ENCODE measurements at places on chromosomes 11 and 22.
A peak's percentile ranks its signal among the peaks of the same experiment; 100 is the strongest.

DNA sequence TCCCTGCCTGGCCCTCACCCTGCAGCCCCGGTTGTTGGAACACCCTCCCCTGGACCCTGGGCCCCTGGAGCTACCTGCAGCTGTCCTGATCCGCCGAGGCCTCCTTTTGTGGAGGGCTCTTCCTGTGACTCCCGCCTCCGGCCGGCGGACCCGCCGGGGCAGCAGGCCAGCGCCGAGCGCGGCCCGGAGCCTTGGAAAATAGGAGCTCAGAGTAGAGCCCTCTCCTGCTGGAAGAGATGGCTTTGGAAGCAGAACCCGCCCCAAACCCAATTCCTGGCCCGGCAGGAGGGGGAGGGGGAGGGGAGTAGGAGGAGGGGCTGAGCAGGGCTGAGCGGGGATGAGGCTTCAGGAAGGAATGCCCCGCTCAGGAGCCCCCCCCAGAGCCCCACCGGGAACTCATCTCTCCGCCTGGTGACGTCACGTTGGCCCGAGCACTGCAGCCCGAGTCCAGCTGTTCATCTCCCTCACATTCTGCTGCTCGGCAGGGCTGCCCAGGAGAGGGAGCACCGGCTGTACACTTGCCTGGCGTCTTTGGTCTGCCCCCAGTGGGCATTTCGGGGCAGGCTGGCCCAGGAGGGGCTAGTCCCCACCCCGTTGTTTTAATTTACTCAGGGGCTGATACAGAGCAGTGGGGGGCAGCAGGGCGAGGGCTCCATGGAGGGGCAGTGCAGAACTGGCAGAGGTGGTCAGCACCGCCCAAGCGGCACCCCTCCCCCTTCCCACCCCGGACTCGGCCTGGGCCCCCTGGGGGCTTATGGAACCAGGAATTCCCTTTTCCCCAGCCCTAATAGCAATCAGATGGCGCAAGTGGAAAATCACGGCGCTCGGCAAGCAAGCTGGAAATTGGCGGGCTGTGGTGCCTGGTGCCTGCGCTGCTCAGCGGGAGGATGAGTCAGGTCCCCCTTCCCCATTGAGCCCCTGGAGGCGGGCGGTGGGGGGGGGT, at the start of gene MRGPRF:
MRGPRF (minus strand) TSS at position 238 of the 943 bp plus-strand sequence. CDS start 3,345 bp downstream, outside the sequence.
- peak; percentile 89 for DNase-seq

DNA sequence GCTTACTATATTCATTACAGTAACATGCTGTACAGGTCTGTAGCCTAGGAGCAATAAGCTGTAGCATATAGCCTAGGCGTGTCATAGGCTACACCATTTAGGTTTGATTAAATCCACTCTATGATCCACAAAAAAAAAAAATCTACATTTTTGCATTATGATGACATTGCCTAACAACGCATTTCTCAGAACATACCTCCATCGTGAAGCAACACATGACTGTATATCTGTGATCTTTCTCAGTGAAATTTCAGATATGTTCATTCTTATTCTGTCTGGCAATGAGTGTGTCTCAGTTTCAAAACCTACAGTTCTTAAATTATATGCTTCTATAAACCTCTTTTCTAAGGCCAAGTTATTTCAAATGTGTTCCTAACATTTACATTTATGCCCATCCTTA, 140.3 kb downstream of the CADM1 start:
- no peak for DNase-seq

- peak; percentile 13 for DNase-seq
Observed at GRCh38 chr11:129320494-129320893, 55.2 kb upstream of the BARX2 start.

DNA sequence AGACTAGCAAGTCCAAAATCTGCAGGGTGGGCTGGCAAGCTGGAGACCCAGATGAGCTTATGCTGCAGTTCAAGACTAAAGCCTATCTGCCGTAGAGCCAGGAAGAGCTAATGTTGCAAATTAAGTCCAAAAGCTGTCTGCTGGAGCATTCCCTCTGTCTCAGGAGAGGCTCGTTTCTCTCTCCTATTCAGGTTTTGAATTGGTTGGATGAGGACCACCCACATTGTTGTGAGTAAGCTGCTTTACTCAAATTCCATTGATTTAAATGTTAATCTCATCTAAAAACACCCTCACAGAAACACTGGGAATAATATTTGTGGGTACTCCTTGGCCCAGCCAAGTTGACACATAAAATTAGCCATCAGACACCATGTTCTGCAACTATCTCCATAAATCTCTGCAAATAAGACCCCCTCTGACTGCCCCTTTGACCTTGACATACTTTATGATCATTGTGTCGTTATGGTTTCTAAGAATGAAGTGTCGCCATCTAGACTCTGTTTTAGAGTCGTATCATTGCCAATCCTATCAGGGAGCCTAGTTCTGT, 16.8 kb upstream of the CUL5 start:
- DNase-seq, result no peak

DNA sequence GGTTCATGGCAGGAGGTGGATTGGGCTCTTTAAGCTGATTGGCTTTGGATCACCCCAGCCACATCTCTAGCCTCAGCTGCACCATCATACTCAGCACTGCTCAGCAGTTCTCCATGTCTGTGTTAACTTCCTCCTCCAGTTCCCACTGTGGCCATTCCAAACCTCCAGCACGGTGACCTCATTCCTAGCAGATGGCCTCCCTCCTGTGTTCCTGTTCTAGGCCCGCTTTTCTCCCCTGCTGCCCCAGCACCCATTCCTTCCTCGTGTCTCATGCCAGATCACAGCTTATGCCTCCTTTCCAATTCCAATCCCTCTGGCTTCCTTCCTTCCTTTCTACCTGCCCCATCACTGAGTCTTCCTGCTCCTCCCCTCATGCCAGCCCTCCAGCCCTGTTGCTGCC, 96.1 kb downstream of the MICAL2 start:
- DNase-seq, result peak; percentile 73

DNA sequence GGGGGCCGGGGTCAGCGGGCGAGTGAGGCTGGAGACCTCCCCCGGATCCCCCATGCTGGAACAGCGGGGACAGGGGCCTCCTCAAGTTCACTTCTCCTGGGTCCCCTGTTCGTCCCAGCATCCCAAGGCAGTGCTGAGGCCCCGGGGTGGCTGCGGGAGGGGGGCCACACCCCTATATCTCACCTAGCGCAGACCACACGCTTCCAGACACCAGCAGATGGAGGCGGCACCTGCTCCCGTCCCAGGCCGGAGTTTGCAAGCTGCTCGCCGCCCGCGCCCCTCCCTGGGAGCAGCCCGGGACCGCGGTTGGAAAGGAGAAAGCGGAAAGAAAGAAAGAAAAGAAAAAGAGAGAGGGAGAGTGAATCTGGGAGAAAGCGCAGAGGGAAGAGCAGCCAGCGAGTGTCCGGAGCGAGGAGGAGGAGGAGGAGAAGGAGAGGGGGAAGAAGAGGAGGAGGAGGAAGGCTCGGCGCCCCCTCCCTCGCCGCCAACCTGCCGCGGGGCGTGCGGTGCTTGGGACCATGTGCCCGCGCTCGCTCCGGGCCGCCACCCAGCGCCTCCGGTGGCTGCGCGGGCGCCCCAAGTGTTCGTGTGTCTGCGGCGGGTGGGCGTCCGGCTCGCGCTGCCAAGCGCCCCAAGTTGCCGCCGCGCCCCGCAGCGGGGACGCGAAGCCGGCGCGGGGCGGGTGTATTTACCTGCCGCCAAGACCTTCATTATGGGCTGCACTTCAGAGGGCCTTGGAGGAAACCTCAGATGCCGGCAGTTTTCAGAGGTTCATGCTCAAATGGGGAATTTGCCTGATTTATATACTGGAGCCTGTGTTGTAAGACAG, at the start of gene LIF:
LIF (minus strand) TSS at position 775 of the 829 bp plus-strand sequence; CDS start at position 711, 64 bp downstream.
- DNase-seq, result peak; percentile 56

DNA sequence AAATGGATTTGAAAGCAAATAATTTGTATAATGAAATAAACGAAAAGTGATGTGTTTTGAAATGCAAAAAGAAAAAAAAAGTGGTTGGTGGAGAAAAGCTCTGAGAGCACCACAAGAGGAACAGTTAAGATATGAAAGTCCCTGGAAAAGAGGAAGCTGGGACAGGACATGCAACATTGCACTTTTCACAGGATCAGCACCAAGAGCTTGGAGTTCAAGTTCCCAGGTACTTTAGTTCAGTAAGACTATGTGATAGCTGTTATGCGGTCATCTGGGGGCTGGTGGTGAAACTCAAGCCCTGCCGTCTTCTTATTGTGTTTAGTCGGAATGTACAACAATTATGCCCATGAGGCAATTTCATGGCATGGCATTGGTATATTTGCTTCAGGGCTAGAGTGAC, 17.1 kb upstream of the MS4A4A start:
- no peak for DNase-seq

DNA sequence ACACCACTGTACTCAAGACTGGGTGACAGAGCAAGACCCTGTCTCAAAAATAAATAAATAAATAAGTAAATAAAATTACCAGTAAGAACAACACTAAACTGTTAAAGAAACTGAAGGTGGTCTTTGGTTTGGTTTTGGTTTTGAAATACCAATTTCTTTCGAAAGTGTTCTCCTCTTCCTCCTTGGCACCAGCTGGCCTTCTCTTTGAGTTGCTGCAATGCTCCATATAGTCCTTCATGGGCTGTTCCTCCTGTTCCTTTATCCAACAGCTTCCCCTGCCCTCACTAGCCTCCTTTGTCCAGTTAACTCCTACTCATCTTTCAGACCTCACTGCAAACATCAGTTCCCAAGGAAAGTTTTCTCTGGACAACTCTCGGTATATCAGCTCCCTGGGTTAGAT, 5.0 kb upstream of the UVRAG start:
- DNase-seq, result no peak

DNA sequence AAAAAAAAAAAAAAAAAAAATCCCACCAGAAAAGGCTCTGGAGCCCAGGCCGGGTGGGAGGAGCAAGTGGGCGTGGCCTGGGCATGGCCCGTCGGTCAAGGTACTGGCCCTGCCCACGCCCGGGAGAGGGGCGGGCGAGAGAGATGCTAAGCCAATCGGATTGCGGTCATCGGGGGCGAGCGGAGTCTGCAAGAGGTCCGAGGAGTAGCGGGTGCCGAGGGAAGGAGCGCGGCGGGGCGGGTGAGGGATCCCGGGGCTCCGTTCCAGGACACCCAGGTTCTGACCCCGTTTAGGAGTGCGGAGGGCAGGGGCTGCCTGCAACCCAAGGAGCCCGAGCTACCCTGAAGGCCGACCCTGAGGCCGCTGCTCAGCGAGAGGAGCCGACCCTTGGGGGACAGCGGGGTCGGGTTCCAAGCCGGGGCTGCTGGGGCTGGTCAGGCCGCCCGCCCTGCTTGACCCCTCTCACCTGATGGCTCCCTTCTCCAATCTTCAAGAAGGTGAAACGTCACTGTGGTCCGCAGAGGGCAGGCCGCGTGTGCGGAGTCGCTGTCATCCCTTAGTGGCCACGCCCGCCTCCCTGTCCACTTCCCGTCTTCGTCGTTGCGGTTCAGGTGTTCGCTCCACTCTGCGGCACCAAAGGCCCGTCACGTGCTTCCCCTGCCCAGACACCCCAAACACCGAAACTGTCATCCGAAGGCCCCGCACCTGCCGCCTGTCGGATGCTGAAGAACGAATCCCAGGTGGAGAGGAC, 11.1 kb upstream of the TAB1 start:
- DNase-seq, result peak; percentile 76

- no peak for DNase-seq
Observed at GRCh38 chr11:16612566-16613261, 125.7 kb upstream of the C11orf58 start.

All from fibroblast of mammary gland (primary cell).